HCT116 (cell line): ENCODE measurements at places on chromosomes 2 and 18. TPM values are rescaled to one million over a fixed set of nuclear protein-coding genes. Genes with fewer than 3 reads are reported as not detected.

DNA sequence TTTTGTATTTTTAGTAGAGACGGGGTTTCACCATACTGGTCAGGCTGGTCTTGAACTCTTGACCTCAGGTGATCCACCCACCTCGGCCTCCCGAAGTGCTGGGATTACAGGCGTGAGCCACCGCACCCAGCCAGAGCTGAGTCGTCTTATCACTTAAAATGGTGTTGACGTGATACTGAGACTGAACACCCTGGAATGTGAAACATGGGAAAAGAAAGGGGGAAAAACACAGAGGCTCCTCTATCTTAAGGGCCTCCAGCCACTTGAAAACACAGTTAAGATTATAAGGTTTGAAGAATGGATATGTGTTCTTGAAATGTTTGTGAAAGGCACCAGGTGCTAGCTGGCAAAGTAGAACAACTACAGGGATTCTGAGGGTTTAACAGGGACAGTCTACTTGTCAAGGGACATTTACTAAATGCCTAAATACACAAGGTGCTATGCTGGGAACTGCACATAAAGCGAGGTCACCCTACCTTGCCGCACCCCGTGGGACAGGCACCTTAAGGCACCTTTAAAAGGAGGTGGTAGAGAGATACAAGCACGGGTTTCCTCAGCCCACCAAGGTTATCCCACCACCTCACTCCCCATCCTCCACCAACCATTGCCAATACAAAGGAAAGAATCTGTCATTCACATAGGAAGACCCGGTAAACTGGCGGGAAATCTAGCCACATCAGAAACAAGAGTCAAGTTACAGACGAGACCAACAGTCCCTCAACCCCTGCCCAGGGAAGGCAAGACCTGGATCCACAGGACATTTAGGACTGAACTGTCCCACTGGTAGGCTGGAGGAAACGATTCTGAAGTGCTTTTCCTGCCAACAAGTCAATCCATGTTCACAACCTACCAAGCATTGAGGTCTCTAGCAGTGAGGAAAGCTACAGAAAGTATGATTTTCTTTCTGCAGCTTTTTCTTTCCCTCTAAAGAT lies 43.4 kb downstream of the STK39 start:
- H3K4me3 ChIP-seq, result 0 out of 2 replicates have a peak overlapping the region, but pooled peaks have one; percentile 4
- no peaks in the 10 kb centered on the region for H3K27me3 ChIP-seq
- H3K4me1 ChIP-seq, result peaks cover 92% of the 10 kb centered on the region
- DNase-seq, result no peak

The CRYGC gene
- total RNA-seq, result not detected

GRCh38 chr2:177551989-177552421 lies 159.4 kb downstream of the AGPS start:
- peak overlapping the region; percentile 72 for H3K4me3 ChIP-seq
- H3K36me3 ChIP-seq, result no peaks in the 10 kb centered on the region

The APOB gene
- total RNA-seq, result 1.6 TPM

DNA sequence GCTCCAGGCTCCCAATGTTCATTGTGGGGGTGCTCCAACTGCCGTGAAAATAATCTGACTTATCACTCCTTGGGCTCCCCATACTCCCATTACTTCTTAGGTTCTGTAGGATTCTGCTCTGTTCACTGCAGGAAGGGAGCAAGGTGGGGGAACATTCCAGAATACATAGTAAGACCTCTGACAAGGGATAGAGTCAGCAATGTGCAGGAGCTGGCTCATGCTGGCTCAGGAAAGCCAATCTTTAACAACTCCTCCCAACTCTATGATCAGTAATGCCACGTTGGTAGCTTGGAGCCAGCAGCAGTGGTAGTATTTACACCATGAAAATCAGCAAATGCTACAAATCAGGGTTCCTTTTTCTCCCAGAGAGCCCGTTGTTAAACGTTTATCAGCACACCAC lies 44.4 kb downstream of the FECH start:
- no peaks in the 10 kb centered on the region for H3K36me3 ChIP-seq
- no peak overlapping the region for H3K4me3 ChIP-seq
- H3K27ac ChIP-seq, result no peak overlapping the region
- no peaks in the 10 kb centered on the region for H3K4me1 ChIP-seq
- no peaks in the 10 kb centered on the region for H3K27me3 ChIP-seq
- no peak for DNase-seq

The CLIP4 gene
- 27.8 TPM for total RNA-seq

DNA sequence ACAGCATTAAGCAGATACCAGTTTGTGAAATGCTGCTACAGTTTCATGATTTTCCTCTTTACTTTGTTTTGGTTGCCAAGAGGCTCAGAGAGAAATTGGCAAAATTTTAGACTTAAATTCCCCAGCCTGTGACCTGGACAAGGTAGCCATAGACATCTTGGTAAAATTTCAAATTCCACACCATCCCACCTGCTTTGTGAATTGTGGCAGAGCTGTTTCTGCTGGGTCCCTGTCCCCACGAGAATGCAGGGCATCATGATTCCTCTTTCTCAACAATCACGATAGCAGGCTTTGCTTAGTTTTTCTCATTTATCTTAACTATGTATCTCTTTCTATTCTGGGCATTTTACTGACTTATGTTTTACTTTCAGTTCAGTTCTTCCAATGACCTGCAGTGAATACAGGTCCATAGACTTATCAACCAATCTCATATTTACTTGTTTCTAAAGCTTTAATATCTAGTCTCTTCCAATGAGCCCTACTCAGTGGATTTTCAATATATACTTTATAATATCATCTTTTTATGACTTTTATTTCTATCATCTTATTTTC lies 351.6 kb downstream of the SOCS6 start:
- H3K36me3 ChIP-seq, result no peaks in the 10 kb centered on the region
- H3K4me3 ChIP-seq, result no peak overlapping the region
- DNase-seq, result no peak
- H3K4me1 ChIP-seq, result no peaks in the 10 kb centered on the region

- no peaks in the 10 kb centered on the region for H3K27me3 ChIP-seq
- no peaks in the 10 kb centered on the region for H3K4me1 ChIP-seq
- DNase-seq, result no peak
- H3K27ac ChIP-seq, result no peak overlapping the region
- no peak overlapping the region for H3K4me3 ChIP-seq
These were observed 351.0 kb downstream of the PIK3C3 start for GRCh38 chr18:42305869-42306593.

DNA sequence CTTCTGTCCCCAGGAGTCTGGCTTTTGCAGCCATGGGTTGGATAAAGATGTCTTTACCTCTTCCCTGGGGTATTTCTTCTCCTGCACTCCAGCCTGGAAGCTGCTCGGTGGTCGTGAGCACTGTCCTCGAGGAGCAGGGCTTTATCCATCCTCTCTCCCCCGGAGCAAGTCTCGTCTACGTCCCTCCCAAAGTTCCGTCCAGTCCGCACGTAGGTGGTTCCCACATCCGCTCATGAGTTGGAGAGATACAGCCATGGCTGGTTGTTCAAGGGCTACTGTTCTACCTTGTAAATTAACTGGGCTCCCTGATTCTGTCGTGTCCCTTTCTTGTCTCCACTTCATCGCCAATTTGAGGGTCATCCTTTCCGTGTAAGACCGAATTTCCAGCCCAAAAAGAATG lies 47.1 kb downstream of the TRAPPC12 start:
- no peak overlapping the region for H3K27ac ChIP-seq
- H3K27me3 ChIP-seq, result no peaks in the 10 kb centered on the region
- peaks cover 8% of the 10 kb centered on the region; the same call in 1 of the 2 replicates for H3K36me3 ChIP-seq
- H3K4me3 ChIP-seq, result no peak overlapping the region
- no peaks in the 10 kb centered on the region for H3K4me1 ChIP-seq

The CFLAR gene
- total RNA-seq, result 35.6 TPM

GRCh38 chr2:72539071-72539552 lies 286.7 kb downstream of the EXOC6B start:
- no peak overlapping the region for H3K27ac ChIP-seq
- peaks cover 7% of the 10 kb centered on the region for H3K4me1 ChIP-seq
- H3K27me3 ChIP-seq, result no peaks in the 10 kb centered on the region
- no peak overlapping the region for H3K4me3 ChIP-seq
- no peaks in the 10 kb centered on the region for H3K36me3 ChIP-seq

DNA sequence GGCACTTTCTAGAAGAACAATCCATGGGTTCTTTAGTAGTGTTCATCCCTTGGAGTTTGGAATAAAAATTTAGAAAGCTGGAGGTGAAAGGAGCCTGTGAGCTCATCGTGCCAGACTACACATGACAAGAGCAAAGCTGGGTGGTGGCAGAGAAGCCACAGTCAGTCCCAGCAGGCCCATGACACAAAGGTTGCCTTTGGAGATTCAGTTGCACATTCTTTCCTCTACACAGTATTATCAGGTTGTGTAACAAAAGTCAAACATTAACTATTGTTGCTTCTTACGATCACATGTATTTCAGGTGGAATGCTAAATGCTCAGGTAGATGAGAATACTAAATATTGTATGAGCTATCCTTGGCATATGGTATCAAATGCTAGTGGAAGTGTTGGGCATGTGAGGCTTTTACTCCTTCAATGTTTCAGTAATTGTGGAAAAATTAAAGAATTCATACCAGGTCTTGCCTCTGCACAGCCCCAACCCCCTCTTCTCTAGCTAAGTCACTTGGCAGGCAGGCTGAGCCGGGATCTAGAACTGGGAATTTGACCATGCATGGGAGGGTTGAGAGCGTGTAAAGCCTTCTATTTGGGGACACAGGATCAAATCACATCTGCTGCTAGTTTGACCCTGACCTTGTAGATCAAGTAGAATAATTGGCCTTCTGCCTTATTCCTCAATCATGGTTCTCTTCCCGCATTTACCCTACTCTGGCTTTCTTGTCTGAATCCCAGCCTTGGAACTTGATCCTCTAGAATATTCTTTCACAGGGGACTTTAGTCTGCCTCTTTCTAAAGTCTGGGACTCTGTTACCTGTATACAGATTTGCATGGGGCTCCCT lies 230.9 kb downstream of the GCA start:
- H3K27ac ChIP-seq, result no peak overlapping the region
- no peaks in the 10 kb centered on the region for H3K36me3 ChIP-seq
- peaks cover 5% of the 10 kb centered on the region; the same call in 1 of the 2 replicates for H3K27me3 ChIP-seq

DNA sequence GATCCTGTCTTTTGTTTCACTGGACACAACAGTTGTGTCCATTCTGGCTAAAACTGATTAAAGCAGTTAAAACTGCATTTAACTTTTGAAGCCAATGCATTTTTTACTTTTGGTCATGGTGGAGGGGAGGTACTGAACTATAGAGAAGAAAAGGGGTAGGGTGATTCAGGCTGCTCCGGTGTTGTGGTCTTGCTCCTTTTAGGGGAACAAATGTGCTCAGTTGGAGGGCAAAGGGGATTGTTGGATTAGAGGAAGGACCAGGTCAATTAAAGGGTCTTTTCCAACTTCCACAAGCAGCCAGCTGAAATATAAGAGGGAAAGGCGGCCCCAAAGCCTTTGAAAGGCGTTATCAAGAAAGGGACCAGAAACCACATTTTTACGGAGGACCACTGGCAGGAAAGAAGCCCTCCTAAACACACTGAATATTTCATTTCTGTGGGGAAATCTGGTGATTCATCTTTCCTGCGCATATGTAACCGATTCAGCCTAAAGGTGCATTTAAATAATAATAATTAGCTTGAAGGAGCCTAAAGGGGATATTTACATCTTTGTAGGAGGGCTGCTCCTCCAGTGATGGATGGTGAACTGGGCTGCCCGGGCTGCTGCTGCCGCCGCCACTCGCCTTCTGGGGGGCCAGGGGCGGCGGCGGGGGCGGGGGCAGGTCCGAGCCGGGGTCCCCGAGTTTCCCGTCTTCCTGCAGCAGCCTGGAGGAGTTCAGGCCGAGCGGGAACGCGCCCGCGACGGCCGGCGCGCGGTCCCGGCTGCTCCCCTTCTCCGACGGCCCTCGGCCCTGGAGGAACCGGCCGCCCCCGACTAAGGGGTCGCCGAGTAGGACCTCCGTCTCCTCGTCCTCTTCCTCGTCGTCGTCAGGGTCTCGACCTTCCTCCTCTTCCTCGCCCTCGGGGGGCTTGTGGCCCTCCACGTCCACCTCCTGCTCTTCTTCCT lies 5.2 kb downstream of the SKOR2 start:
- H3K27ac ChIP-seq, result no peak overlapping the region
- no peaks in the 10 kb centered on the region for H3K4me1 ChIP-seq
- H3K36me3 ChIP-seq, result no peaks in the 10 kb centered on the region
- H3K27me3 ChIP-seq, result peaks cover 39% of the 10 kb centered on the region

DNA sequence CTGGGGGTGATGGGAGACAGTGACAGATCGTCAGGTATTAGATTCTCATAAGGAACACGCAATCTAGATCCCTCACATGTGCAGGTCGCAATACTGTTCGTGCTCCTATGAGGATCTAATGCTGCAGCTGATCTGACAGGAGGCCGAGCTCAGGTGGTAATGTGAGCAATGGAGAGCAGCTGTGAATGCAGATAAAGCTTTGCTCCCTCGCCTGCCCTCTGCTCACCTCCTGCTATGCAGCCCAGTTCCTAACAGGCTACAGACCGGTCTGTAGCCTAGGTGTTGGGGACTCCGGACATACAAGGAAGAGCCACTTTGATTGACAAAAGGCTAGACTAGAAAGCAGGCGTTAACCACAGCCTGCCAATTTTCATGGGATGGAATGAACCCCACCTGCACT lies 183.6 kb upstream of the TMEM200C start:
- no peaks in the 10 kb centered on the region for H3K27me3 ChIP-seq
- DNase-seq, result no peak
- H3K4me1 ChIP-seq, result no peaks in the 10 kb centered on the region
- H3K27ac ChIP-seq, result no peak overlapping the region

GRCh38 chr2:100603948-100604633 lies 41.3 kb downstream of the PDCL3 start:
- no peak overlapping the region for H3K27ac ChIP-seq
- no peaks in the 10 kb centered on the region for H3K36me3 ChIP-seq
- DNase-seq, result no peak

The SGPP2 gene
- total RNA-seq, result 1.6 TPM

DNA sequence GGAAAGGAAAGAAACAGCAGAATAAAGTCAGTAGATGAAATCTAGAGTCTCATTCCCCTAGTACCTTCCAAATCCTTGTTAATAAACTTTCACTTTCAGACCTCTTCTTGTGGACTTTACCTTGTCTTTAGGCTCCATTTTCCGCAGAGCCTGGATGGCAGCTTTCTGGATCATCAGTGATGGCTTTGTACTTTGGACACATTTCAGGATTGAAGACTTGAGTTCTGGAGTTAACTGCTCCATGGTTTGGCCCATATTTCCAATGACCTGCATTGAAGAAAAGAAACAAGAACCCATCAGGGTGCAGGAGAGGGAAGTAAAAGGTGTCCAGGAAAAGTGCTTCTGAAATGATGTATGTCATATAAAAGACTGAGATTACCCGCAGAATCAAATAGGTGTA lies 14.4 kb downstream of the APOB start:
- peaks cover 24% of the 10 kb centered on the region for H3K27me3 ChIP-seq
- no peak overlapping the region for H3K4me3 ChIP-seq
- H3K36me3 ChIP-seq, result no peaks in the 10 kb centered on the region
- H3K4me1 ChIP-seq, result no peaks in the 10 kb centered on the region
- no peak for DNase-seq

GRCh38 chr2:115190459-115190858 lies 748.0 kb downstream of the DPP10 start:
- H3K36me3 ChIP-seq, result no peaks in the 10 kb centered on the region
- no peak for DNase-seq
